ENCODE measurements at places on chromosomes 7 and 10. TPM values are rescaled to one million over a fixed set of nuclear protein-coding genes. Genes with fewer than 3 reads are reported as not detected.

YAE1 gene
- total RNA-seq = 12.0 TPM

- no peaks in the 10 kb centered on the region for H3K36me3 ChIP-seq
- no peak overlapping the region for H3K4me3 ChIP-seq
- H3K27me3 ChIP-seq = no peaks in the 10 kb centered on the region
Measured at GRCh38 chr7:88401009-88401623, 94.4 kb upstream of the STEAP4 start.

GRCh38 chr10:62083412-62084267, 182.1 kb downstream of the ARID5B start:
- no peaks in the 10 kb centered on the region for H3K27me3 ChIP-seq
- H3K27ac ChIP-seq = peak overlapping the region; percentile 32
- H3K4me1 ChIP-seq = no peaks in the 10 kb centered on the region

GRCh38 chr10:52779541-52780390, 7.2 kb upstream of the MBL2 start:
- H3K4me3 ChIP-seq = no peak overlapping the region
- no peaks in the 10 kb centered on the region for H3K27me3 ChIP-seq
- H3K4me1 ChIP-seq = peaks cover 18% of the 10 kb centered on the region
- no peaks in the 10 kb centered on the region for H3K36me3 ChIP-seq
- H3K27ac ChIP-seq = no peak overlapping the region

INTS15 gene
- total RNA-seq = 10.4 TPM

EPO gene
- 1.3 TPM for total RNA-seq

RAPGEF5 gene
- 54.8 TPM for total RNA-seq

TAS2R16 gene
- total RNA-seq = not detected

BNIP3 gene
- 151 TPM for total RNA-seq

SLC29A4 gene
- total RNA-seq = 13.9 TPM

DNA sequence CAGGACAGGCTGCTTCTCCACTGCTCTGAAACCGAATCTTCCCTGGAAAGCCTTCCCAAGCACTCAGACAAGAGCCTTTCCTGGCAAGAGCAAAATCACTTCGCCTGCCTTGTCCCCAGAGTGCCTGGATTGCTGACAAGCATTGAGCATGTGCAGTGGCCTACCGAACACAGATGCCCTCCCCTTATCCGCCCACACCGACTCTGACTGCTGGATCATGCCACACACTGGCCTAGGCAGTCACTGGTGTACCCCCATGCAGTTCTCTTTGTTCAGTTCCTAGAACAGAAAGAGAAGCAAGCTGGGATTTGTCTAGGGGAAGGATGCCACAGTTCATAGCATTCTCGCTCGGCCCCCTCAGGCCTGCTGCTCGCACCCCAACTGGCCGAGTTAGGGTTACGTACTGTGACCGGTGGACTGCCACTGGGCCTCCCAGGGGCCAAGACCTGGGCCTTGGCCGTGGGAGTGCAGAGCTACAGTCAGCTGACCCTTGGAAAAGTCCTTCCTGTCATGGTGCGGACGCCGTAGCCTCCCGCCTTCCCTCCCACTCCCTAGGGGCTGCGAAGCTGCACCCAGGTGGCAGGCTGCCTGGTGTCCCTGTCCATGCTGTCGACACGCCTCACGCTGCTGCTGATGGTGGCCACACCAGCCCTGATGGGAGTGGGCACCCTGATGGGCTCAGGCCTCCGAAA, 6.9 kb downstream of the ABCB8 start:
- H3K27ac ChIP-seq = no peak overlapping the region
- H3K27me3 ChIP-seq = no peaks in the 10 kb centered on the region
- DNase-seq = no peak
- H3K4me1 ChIP-seq = no peaks in the 10 kb centered on the region
- peaks cover 4% of the 10 kb centered on the region for H3K36me3 ChIP-seq
- H3K4me3 ChIP-seq = no peak overlapping the region

GNAT3 gene
- not detected for total RNA-seq

GRCh38 chr7:137282043-137282442, 61.5 kb downstream of the PTN start:
- H3K27ac ChIP-seq = no peak overlapping the region
- H3K4me3 ChIP-seq = no peak overlapping the region
- no peak for DNase-seq
- H3K4me1 ChIP-seq = no peaks in the 10 kb centered on the region
- no peaks in the 10 kb centered on the region for H3K27me3 ChIP-seq

GRCh38 chr10:29554660-29555059, 80.1 kb downstream of the SVIL start:
- H3K27ac ChIP-seq = no peak overlapping the region
- H3K27me3 ChIP-seq = no peaks in the 10 kb centered on the region
- peaks cover 32% of the 10 kb centered on the region for H3K36me3 ChIP-seq
- DNase-seq = no peak
- H3K4me1 ChIP-seq = no peaks in the 10 kb centered on the region

DNA sequence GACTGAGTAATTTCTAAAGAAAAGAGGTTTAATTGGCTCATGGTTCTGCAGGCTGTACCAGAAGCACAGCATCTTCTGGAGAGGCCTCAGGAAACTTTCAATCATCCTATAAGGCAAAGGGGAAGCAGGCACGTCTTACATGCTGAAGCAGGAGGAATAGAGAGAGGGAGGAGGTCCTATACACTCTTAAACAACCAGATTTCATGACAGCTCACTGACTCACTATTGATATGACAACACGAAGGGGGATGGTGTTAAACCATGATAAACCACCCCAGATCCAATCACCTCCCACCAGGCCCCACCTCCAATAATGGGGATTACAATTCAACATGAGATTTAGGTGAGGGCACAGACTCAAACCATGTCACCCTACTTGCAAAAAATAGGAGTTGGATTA, 201.5 kb downstream of the CDK14 start:
- H3K27ac ChIP-seq = no peak overlapping the region
- no peaks in the 10 kb centered on the region for H3K4me1 ChIP-seq
- DNase-seq = no peak
- H3K27me3 ChIP-seq = no peaks in the 10 kb centered on the region
- no peaks in the 10 kb centered on the region for H3K36me3 ChIP-seq

DNA sequence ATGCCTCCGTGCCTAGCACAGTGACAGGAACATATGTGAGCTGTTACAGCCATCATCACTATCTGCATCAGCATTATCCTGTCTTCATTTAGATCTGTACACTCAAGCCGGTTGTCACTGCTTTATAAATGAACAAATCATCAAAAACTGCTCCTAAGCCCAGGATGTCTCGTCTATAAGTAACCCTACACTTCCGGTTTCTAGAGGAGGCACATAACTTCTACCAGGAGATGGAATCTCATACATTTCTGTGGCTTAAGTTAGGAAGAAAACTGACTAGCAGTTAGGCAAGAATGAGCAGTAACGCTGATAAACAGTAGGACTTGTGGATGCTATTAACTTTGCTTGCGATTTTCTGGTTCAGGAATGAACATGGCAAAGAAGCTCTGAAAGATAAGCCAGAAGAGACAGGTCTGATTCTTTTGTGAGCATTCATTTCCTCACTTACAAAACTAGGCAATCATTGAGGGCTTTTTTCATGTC, 1199.2 kb downstream of the SORCS3 start:
- DNase-seq = no peak
- H3K27me3 ChIP-seq = no peaks in the 10 kb centered on the region
- H3K27ac ChIP-seq = no peak overlapping the region

DNA sequence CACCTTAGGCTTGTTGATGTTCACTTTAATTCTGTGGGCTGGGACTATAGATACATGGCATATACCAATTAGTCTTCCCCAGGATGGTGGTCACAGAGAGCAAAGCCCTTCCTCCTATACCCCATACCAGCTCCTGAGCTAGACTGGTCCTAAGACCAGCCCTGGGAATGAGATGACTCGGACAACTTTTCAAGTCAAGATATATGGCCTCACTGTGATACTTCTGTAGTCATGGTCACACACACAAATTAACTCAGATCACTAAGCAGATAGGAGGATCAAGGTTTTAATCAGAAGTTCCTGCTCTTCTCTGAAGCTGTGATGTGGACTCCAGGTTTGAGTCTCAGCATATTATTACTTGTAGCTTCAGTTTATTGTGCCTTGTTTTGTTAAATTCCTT, 53.1 kb downstream of the SLK start:
- no peak overlapping the region for H3K4me3 ChIP-seq
- peaks cover 36% of the 10 kb centered on the region for H3K36me3 ChIP-seq
- DNase-seq = no peak
- no peaks in the 10 kb centered on the region for H3K27me3 ChIP-seq
- peaks cover 4% of the 10 kb centered on the region for H3K4me1 ChIP-seq
- H3K27ac ChIP-seq = no peak overlapping the region

DNA sequence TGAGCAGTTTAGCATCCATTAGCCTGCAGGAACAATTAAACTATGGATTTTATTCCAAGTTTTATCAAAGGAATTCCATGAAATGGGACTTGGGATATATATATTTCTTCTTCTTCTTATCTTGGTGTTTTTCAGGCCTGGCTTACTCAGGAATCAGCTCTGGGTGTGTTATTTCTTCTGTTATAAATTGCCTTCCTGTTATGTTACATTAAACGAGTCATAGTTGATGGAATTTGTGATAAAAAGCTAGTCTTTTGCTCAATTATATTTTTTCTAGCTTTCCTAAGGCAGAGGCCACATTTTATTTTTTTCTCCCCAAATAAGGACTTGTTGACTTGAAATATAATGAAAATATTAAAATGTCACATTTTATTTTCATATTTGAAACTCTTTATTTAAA, 141.3 kb downstream of the EPC1 start:
- no peak for DNase-seq
- H3K4me1 ChIP-seq = no peaks in the 10 kb centered on the region
- H3K4me3 ChIP-seq = no peak overlapping the region
- no peaks in the 10 kb centered on the region for H3K27me3 ChIP-seq
- H3K36me3 ChIP-seq = no peaks in the 10 kb centered on the region
- no peak overlapping the region for H3K27ac ChIP-seq

DNA sequence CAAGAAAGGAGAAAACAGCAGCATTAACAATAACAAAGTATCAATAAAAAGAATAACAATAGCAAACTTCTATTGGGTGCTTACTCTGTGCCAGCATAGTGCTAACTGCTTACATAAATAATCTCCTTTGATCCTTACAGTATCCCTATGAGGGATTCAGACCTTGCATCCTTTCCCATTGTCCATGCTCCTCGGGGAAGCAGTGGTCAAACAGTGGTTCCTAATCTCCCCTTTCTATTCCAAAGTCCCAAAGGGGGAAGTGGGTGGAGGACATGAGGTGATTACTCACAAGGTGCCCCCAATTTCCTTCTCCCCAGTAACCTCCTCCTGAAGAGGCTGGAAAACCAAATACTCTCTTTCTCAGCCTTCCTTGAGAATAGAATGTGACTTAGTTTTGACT, 22.0 kb upstream of the MSMB start:
- H3K27ac ChIP-seq = no peak overlapping the region
- DNase-seq = no peak
- H3K4me1 ChIP-seq = no peaks in the 10 kb centered on the region

DNA sequence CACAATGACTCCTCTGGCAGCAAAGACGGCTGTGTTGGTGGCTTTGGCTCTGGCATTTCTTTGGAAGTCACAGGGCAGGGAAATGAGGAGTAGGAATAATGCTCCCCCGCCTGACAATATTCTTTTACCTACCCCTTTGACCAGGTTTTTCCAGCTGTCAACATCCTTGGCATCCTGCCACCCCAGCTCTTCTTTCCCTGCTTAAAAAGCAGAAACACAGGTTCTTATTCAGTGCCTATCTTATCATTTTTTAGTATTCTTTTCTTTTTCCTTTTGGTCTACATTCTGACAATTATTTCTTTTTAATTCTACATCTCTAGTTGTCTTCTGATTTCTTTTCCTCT, 97.7 kb downstream of the CREB5 start:
- no peaks in the 10 kb centered on the region for H3K4me1 ChIP-seq
- no peaks in the 10 kb centered on the region for H3K36me3 ChIP-seq
- DNase-seq = no peak
- H3K4me3 ChIP-seq = no peak overlapping the region
- no peak overlapping the region for H3K27ac ChIP-seq

CNPY1 gene
- not detected for total RNA-seq

DNA sequence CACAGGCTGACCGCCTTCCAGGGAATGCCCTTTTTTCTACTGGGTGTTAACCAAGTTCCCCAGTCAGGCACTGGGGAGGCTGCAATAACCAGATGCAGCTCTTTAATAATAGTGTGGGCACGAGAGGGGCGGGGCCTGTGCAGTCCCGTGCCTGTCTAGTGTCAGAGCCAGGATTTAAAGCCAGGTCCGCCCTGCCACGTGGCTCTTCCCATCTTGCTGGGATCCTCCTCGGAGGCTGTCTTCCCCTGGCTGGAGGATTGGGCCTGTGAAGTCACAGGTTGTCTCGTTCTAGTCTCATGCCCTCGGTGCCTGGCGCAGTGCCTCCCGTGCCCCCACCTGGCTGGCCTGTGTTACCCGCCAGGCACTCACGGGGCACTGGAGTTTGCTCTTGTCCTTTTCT, 25.2 kb downstream of the TMEM120A start:
- peak overlapping the region; percentile 40 for H3K27ac ChIP-seq
- peaks cover 65% of the 10 kb centered on the region for H3K4me1 ChIP-seq
- H3K27me3 ChIP-seq = no peaks in the 10 kb centered on the region
- DNase-seq = no peak

MLXIPL gene
- total RNA-seq = 50.3 TPM

DNA sequence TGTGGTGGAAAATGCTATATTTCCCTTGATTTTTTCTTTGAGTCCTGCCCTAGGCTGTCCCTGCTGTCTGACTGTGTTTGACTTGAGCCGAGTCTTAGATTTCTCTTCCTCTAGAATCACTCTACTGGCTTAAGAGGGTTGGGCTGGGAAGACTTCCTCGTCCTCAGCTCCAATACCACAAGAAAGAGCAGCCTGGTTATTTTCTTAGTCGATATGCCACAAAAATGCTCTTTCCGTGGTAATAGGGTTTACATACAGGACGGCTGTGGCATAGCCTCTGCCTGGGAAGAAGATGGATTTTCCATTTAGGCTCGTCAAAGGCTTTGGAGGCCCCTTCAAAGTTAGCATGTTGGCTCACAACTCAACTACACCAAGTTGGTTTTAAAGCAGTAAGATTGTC, 212.0 kb upstream of the IGFBP3 start:
- H3K4me1 ChIP-seq = peaks cover 4% of the 10 kb centered on the region
- no peak overlapping the region for H3K4me3 ChIP-seq
- DNase-seq = no peak
- H3K27me3 ChIP-seq = no peaks in the 10 kb centered on the region
- no peaks in the 10 kb centered on the region for H3K36me3 ChIP-seq

DNA sequence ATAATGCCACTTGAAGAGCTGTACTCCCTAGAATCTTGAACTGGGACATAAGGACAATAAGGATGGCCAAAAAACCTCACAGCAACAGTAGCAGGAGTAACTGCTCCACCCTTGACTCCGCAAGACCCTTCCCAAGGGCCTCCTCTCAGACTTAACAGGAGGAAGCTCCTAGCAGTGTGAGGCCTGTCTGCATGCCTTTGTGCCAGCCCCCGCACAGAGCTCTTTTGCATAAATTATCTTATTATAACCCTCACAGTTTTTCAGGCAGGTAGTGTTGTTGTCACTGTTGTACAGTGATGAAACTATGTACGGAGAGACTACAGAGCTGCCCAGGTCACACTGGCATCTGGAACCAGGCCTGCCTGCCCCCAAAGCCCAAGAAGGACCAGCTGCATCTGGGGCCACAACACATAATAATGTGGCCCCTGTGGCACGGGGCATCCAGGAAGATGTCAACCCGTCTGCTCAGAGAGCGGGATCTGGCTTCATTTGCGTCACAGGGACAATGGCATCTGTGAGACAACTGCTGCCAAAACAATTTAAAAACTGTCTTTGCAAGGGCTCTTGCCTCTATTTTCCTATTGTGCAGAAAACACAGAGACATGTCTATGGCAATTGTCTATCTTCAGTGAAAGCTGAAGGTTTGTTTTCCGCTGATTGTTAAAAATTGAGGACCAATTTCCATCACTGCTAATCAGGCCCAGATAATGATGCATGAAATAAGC, 249.3 kb upstream of the GRB10 start:
- no peak overlapping the region for H3K27ac ChIP-seq
- H3K4me3 ChIP-seq = no peak overlapping the region
- H3K36me3 ChIP-seq = peaks cover 35% of the 10 kb centered on the region
- no peaks in the 10 kb centered on the region for H3K27me3 ChIP-seq

Data from liver (tissue), 10 donors.